ENCODE measurements at places on chromosomes 3 and 15. TPM values are rescaled to one million over a fixed set of nuclear protein-coding genes. Genes with fewer than 3 reads are reported as not detected.

DNA sequence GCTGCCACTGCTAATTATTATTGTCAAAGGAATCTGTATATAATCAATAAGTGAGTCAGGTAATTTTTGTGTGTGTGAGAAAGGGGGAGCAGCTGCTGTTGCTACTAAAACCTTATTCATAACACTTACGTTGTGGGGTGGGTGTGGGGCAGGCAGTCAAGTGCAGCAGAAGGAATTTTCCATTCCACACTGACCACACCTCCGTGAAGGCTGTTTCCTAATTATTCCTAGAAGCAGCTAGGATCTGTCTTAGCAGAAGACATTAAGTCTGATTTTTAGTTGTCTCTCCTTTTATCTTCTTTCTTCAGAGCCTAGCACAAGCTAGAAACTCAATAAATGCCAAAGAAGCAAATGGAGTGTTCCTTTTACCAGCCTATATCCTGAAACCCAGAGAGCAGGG lies 4.0 kb upstream of the U2SURP start:
- no peak for DNase-seq

DNA sequence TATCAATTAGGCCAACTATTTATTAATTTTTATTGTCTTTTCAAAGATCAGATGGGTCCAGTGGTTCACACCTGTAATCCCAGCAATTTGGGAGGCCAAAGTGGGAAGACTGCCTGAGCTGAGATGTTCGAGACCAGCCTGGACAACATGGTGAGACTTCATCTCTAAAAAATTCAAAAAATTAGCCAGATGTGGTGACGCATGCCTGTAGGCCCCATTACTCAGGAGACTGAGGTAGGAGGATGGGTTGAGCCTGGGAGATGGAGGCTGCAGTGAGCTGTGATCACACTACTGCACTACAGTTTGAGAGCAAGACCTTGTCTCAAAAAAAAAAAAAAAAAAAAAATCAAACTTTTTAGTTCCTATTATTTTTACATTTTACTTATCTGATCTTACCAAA lies 8.2 kb downstream of the AP3S2 start:
- no peak for DNase-seq

- no peak for DNase-seq
Measured at GRCh38 chr3:170352936-170353335, 4.6 kb upstream of the SKIL start.

GRCh38 chr3:22103423-22103822 lies 352.4 kb upstream of the ZNF385D start:
- DNase-seq = no peak

GRCh38 chr3:132964266-132964665 lies 73.9 kb upstream of the TMEM108 start:
- no peak for DNase-seq

- DNase-seq = peak; percentile 79
Measured at GRCh38 chr15:83365370-83365938, 81.0 kb upstream of the BNC1 start.

DNA sequence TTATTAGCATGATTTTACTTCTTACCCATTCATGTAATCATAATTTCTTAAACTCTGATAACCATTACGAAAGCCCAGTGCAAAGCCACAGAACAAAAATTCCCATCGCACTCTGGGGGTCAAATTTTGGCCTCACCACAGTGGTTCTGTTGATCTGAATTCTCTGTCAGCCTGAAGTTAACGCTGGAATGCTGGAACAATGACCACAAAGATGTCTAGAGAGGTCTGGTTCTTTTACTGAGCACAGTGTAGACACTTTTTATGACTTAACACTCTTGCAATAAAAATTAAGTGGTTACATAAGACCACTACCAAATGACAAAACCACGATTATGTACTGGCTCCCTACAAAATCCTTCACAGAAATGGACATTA lies 94.7 kb downstream of the PDZRN3 start:
- DNase-seq = no peak

GRCh38 chr15:68375191-68375631 lies 56.8 kb downstream of the ITGA11 start:
- DNase-seq = no peak

DNA sequence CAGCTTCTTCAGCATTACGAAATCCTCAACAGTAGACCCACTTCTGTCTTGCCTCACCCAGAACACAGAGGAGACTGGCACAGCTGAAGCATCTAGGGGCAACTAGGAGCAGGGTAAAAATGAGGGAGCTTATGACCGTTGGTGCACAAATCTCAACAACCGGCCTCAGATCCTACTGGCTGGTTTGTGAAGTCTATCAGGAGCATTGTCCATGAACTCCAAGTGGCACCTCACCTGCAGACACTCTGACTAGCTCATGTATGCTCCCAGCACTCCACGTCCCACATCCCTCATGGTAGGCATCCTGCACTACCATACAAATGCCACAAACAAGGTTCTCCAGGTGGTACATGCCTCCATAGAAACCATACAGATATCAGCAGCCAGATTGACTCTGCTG lies 163.1 kb downstream of the TLE3 start:
- no peak for DNase-seq

DNA sequence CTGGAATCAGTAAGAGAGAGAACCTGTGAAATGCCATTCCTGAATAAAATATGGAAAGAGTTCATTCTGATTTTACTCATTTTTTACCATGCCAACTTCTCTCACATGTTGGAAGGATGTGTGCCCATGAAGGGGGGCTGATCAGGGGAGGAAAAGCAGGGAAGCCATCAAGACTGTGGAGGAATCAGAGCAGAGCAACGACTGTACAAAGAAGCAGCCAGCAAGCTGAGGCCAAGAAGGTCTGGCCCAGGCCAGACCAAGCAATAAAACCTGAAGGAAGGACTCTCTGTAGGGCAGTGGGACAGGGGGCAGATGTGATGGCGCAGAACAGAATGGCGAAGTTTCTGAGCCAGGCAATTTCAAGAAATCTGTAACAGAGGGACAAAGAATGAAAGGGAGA lies 24.0 kb upstream of the ARNT2 start:
- DNase-seq = no peak

DNA sequence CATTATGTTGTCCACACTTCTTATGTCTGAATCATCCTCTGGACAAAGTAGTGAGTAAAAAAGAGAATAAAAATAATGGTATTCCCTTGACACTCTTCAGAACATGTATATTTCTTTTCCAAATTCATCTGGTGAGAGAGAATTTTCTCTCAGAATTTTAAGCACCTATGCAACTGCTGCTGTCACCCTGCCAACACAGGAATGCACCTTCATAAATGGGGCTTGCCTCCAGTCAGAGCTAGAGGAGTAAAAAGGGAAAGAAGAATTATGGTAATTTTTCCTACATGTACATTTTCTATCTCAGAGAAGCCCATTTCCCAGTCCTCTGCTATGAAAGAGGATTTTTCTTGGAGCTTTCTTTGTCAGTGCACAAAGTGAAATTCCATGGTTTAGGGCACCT lies 92.2 kb upstream of the ALCAM start:
- peak; percentile 12 for DNase-seq

- DNase-seq = peak; percentile 48
Measured at GRCh38 chr15:71151081-71151480, 35.8 kb downstream of the THSD4 start.

DNA sequence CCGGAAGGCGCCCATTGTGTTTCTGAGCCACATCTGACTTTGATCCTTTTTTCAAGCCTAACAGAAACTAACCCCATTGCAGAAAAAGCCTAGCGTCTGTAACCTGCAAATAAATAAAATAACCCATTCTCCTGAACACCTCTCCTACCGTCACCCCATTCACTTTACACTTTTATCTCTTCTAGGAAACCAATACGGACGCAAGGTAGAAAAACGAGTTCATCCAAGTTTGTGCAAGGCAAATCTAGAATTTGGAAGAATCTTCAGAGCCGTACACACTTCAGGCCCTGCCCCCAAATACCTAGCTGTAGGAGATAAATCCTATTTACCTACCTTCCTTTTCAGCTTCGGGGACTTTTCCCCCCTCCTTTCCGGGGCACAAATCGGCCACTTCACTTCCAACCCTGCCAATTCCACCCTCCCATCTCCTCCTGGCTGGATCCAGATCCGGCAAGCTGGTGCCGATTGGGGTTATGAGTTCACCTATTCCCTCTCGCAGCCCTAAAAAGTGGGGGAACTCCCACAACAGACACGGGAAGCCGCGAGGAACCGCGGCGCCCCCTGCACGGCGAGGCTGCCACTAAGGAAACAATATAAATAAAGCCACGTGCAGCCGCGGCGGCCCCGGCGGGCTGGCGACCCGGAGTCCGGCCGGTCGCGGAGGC lies 987 bp downstream of the PRTG start:
- no peak for DNase-seq

DNA sequence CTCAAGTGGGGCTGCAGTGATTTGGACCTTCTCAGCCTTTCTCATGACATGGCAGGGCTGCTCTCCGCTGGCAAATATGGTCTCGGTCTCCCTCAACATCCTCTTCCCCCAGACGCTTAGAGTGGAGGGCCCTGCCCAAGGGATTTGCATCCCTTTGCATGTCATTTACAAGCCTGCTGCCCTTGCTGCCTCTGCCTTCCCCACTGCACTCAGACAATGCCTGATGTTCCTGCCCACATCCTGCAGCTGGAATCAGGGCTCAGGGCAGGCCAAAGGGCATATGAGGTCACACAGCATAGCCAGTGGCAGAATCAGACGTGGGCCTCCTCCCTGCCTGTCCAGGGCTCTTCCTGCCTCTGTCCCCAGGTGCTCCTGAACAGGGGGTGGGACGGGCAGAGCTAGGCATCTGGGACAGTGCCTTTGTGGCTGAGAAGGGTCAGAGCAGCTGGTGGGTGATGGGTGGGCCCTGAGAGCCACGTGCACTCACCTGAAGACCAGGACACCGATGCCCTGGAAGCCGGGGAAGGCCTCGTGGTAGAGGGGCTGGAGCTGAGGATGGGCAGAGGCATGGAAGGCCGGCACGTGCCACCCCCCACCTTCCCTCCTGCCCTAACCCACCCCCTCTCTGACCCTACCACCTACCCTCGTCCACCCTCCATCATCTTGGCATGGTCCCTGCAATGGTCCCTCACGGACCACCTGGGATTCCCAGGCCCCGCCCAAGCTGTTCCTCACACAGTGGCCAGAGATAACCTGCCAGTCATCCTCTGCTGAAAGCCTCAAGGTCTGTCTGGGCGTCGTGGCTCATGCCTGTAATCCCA lies 27.4 kb upstream of the GOLGA6C start:
- no peak for DNase-seq

GRCh38 chr15:100131321-100132224 lies 210.2 kb downstream of the ADAMTS17 start:
- no peak for DNase-seq

DNA sequence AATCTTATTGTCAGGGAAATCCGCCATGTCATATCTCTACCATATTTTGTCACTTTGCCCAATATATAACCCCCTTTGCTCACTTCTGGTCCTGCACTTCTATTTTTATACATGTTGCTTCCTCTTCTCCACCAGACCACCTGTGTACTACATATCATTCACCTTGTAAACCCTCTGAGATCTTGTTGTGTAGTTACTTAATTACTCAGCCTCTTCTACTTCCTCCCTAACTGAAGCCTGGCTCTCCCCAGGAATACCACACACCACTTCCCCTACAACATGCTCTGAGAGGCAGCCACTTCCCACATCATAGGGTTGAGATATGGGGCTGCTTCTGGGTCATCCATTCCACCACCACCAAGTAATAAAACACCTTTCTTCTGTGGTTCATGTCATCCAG lies 10.0 kb downstream of the HEXA start:
- DNase-seq = no peak

- DNase-seq = no peak
Measured at GRCh38 chr3:88298189-88298588, 148.4 kb downstream of the C3orf38 start.

DNA sequence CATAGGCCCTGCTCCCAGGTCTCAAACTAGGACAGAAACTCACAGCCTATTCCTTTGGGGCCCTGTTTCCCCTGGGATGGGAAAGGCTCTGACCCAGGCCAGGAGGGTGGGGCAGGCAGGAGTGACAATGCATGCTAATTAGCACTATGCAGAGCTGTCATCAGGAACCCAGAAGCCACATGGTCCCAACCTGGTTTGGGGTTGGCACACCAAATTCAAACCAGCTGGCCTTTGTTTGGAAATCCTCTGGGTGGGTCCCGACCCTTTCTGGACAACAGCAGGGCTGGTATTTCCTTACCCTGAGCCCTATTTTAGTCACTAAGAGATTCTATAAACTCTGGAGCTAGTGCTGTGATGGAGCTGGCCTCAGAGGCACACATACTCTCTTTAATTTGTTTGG lies 166.2 kb downstream of the LRTM1 start:
- DNase-seq = no peak

DNA sequence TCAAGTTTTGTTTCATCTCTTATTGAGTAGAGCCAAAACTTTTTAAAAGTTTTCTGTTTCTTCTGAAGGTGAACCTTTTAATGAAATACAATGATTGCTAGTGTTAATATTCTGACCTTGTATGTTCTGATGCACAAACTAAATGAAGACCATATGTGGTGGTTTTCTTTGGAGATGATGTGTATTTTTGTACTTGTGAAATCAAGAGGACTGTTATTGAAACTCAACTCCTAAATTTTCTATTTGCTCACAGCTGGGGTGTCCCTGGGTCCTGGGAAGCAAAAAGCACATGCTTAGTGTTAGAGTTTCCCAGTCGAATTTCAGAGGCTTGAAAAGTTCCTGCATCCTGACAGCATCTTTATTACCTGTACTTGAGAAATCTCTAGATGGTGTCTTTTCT lies 1185.8 kb upstream of the ALCAM start:
- DNase-seq = no peak

- no peak for DNase-seq
Measured at GRCh38 chr15:37758412-37758811, 176.0 kb upstream of the TMCO5A start.

- no peak for DNase-seq
Measured at GRCh38 chr15:84791763-84792162, 25.4 kb upstream of the ALPK3 start.

DNA sequence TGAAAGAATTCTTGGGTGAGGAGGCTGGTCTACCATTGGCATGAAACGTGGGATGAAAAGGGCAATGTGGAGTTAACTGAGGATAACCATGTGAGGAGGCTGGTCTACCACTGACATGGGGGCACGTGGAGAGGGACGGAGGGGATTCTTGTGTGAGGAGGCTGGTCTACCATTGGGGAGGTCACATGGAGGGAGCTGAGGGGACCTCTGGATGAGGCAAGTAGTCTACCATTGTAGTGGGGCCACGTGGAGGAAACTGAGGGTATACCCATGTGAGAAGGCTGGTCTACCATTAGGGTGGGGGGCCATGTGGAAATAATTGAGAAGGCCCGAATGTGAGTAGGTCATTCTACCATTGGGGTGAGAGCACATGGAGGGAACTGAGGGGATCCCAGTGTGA lies 154.1 kb downstream of the FBLN2 start:
- no peak for DNase-seq

Gene HYKK
- 13.8 TPM for total RNA-seq

Gene SGO1
- total RNA-seq = 10.6 TPM

Gene KNG1
- not detected for total RNA-seq

Gene ELP6
- 20.6 TPM for total RNA-seq

Gene COL6A5
- total RNA-seq = not detected

Gene CPB1
- not detected for total RNA-seq

Gene SNTN
- not detected for total RNA-seq

Gene GLDN
- 0.30 TPM for total RNA-seq

Gene SLC38A3
- total RNA-seq = not detected

Gene GREM1
- 30.7 TPM for total RNA-seq

Gene CCDC71
- total RNA-seq = 39.6 TPM

Data from MG63 (cell line).